ENCODE measurements at places on chromosomes 2 and 18.

DNA sequence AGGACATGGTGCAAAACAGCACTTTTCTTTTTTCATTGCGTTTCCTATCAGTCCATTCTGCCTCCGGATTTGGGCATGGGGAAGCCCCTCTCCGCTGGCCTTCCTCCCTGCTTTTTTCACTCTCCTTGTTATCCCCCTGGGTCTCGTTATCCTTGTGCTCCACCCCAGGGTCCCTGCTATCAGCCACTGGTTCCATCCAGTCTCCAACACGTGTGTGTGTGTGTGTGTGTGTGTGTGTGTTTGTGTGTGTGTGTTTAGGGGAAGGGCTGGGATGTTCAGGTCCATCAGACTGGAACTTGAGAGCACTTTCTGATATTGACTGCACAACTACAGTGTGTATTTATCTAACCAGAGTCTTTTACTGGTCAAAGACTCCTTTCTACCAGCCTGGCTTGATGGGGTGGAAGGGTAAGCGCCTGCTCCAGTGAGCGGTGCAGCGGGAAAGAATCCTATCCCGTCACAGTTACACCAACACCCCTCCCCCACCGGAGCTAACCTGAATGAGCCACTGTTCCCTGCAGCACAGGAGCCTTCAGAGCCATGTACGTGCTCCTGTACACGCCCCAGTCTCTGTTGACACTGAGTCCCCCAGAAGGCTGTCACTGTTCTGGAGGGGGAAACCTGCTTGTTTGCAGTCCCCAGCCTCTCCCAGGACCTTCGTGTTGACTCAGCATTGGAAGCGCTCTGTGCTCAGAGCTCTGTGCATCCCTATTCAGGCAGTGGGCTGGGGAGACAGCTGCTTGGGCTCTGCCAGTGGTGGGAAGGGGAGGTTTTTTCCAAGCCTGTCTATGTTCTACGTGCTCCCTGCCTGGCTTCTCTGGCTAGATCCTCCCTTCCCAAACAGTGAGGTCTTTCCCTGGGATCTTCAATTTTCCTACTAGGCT, 4.6 kb downstream of the INHA start:
- H3K36me3 ChIP-seq, result no peaks in the 10 kb centered on the region
- H3K4me3 ChIP-seq, result no peak overlapping the region
- DNase-seq, result no peak
- H3K4me1 ChIP-seq, result peaks cover 7% of the 10 kb centered on the region

- DNase-seq, result no peak
- no peak overlapping the region for H3K27ac ChIP-seq
- peaks cover 18% of the 10 kb centered on the region for H3K36me3 ChIP-seq
- H3K4me3 ChIP-seq, result no peak overlapping the region
- H3K4me1 ChIP-seq, result peaks cover 35% of the 10 kb centered on the region
Measured at GRCh38 chr2:224393157-224393872, 8.6 kb downstream of the FAM124B start.

GRCh38 chr18:44502790-44503189, 177.9 kb upstream of the SETBP1 start:
- H3K27me3 ChIP-seq, result no peaks in the 10 kb centered on the region
- peak; percentile 73 for DNase-seq
- peaks cover 28% of the 10 kb centered on the region for H3K4me1 ChIP-seq
- no peak overlapping the region for H3K27ac ChIP-seq

DNA sequence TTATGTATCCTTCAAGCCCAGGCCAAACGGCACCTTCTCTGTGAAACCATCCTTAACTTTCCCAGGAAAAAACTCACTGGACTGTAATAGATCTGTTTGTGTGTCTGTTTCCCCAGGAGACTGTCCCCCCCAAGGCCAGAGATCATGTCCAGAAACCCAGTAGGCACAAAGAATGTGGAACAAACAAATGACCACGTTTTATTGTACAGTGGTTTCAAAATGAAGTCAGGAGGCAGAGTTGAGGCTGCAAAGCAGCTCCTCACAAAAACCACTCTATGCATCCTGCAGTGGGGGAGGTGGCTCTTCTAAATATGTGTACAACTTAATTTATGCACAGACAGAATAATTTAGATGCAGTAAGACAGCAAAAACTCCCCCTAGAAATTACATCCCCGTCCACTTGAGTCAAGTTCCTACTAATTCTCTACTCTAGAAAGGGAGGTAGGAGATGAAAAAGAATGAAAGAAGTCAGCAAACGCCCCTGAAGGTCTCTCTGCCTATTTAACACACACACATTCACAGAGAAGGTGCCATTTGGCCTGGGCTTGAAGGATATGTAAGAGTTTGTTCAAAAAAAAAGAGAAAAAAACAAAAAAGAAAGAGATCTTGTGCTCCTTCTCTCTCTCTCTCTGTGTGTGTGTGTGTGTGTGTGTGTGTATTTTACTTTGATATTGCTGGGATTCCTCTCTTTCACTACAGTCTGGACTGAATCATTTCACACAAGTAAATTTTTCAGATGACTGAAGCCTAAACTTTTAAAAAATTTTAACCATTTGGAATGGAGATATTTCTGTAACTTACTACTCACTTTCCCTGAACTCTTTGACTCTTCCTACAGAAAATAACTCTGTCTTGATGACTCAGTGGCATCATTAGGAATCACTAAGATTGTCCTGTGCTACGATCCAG, 19.5 kb downstream of the BCL2 start:
- H3K27ac ChIP-seq, result no peak overlapping the region
- no peaks in the 10 kb centered on the region for H3K27me3 ChIP-seq
- peaks cover 16% of the 10 kb centered on the region for H3K4me1 ChIP-seq
- H3K4me3 ChIP-seq, result no peak overlapping the region
- no peak for DNase-seq

GRCh38 chr2:227363756-227364155, 15.3 kb downstream of the TM4SF20 start:
- H3K4me3 ChIP-seq, result no peak overlapping the region
- H3K4me1 ChIP-seq, result no peaks in the 10 kb centered on the region
- peaks cover 14% of the 10 kb centered on the region for H3K36me3 ChIP-seq
- no peaks in the 10 kb centered on the region for H3K27me3 ChIP-seq

GRCh38 chr2:177905640-177906039, 166.9 kb downstream of the PDE11A start:
- H3K4me1 ChIP-seq, result peaks cover 4% of the 10 kb centered on the region
- H3K27me3 ChIP-seq, result no peaks in the 10 kb centered on the region
- no peak for DNase-seq
- no peaks in the 10 kb centered on the region for H3K36me3 ChIP-seq

Data from common myeloid progenitor, CD34-positive (primary cell).